ENCODE measurements at places on chromosomes 6 and 20.

GRCh38 chr20:22711971-22712755 is 127.8 kb upstream of the FOXA2 start:
- DNase-seq = no peak

DNA sequence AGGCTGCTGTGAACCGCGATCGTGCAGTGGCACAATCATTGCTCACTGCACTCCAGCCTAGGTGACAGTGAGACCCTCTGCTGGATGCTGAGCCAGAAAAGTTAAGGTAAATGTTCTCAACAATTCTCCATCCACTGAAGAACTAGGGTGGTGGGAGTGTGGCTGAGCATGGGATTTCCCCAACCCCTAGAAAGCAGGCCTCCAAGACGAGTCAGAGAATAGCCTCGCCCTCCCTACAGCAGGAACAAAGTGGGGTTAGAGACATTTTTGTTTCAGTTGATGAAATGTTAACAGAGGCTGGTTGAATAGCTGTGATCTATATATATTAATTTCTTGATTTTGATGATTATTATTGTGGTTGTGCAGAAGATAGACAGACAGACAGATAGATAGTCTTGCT is 6.1 kb upstream of the ALDH8A1 start:
- DNase-seq = no peak

GRCh38 chr6:36805917-36806316 is 33.3 kb downstream of the CPNE5 start:
- DNase-seq = no peak

- DNase-seq = no peak
Observed at GRCh38 chr6:161584051-161584450, 310.2 kb upstream of the AGPAT4 start.

- DNase-seq = no peak
Observed at GRCh38 chr6:163721435-163721834, 306.9 kb downstream of the QKI start.

- peak; percentile 78 for DNase-seq
Observed at GRCh38 chr6:11711003-11711983, 67.3 kb downstream of the ADTRP start.

- DNase-seq = no peak
Observed at GRCh38 chr6:73640179-73640750, 13.5 kb downstream of the SLC17A5 start.

GRCh38 chr6:147782302-147782701 is 273.8 kb downstream of the SAMD5 start:
- no peak for DNase-seq

DNA sequence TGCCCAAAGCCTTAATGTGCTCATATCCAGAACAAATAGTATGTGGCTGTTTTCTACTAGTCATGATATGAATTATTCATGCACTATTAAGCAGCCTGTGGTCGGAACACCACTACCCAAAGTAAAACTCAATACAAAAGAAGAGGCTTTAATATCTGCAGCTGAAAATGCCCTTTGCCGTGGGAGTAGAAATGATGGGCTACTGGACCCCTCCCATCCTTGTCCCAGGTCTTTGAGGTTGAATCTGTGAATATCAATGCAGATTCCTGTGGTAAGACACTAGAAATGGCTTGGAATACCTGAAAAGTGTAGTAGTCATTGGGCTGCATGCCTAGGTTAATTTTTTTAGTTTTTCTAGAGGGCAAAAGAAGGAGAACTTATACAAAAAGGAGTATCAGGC is 303.7 kb downstream of the TBC1D7 start:
- DNase-seq = no peak

DNA sequence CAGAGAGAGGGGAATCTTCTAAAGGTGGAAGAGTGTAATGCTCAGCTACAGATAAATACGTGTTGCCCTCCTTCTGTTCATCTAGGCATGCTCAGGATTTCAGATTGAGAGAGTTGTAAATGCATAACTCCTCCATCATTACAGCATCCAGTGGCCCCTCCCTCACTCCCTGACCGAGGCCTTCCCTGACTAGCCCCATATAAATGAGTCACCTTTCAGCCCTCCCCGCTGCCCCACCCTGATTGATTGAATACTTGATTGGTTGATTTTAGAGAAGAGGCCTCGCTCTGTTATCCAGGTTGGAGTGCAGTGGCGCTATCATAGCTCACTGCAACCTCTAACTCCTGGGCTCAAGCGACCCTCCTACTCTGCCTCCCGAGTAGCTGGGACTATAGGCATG is 193.7 kb downstream of the EYA2 start:
- DNase-seq = no peak

- no peak for DNase-seq
Observed at GRCh38 chr20:24789877-24790276, 159.2 kb upstream of the CST7 start.

DNA sequence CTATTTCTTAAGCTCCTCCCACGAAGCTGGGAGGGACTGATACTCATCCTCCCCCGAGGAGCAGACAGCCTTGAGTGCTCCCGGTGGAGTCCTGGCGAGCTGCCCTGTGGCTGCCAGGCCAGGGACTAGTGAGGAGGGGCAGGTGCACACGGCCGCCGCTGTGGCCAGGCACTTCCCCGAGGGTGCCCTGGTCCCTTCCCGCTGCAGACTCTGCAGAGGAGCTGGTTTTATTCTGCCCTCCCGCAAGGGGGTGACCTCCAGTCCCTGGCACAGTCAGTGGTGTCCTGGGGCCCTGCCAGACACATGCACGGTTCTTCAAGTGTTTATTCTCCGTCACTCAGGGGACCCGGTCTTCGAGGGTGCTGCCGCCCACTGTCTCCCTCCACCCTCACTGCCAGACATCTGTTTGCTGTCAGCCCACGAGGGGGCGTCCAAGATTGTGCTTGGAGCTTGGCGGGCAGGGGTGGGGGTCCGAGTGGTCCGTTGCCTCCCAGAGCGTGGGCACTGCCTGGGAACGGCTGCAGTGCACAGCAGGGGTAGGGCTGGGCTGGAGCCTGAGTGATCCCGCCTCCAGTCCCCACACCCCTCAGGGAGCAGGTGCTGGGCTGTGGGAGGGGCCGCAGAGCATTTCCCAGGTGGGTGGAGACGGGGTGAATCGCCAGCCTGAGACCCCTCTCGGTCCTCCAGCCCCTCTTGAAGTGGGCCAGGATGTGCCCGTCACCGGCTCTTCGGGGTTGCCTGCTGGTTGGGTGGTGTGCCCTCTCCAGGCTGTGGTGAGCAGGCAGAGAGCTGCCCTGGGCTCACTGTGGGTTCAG is 3.1 kb upstream of the CABLES2 start:
- peak; percentile 18 for DNase-seq

GRCh38 chr6:6701864-6702263 is 113.3 kb downstream of the LY86 start:
- DNase-seq = no peak

DNA sequence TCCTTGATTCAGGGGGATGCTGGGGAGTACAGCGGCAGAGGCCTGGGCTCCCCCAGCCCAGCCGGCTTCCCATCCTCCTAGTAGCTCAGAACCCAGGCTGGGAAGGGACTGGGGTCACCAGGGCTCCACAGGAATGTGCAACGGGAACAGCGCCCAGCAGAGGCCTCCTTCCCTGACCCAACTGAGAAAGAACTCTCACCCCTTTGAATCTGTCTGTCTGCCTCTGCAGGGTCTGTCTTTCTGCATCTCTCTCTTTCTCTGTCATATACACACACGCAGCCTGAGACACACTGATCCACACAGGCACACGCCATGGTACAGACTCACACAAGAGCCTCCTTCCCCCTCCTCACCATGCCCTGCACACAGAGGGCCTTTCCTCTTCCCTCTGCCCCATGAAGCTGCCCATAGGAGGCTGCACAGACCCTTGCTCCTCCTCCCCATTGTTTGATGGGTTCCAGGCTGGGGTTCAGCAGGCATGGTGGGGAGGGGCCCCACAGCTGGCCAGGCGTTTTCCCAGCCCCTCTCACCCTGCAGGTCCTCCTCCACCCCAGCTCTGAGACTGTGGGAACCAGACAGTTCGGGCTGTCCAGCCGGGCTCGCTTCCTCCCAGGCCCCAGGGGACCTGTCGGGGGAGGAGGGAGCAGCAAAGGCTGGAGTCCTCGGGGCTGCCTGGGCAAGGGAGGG is 2.8 kb downstream of the FOXS1 start:
- no peak for DNase-seq

DNA sequence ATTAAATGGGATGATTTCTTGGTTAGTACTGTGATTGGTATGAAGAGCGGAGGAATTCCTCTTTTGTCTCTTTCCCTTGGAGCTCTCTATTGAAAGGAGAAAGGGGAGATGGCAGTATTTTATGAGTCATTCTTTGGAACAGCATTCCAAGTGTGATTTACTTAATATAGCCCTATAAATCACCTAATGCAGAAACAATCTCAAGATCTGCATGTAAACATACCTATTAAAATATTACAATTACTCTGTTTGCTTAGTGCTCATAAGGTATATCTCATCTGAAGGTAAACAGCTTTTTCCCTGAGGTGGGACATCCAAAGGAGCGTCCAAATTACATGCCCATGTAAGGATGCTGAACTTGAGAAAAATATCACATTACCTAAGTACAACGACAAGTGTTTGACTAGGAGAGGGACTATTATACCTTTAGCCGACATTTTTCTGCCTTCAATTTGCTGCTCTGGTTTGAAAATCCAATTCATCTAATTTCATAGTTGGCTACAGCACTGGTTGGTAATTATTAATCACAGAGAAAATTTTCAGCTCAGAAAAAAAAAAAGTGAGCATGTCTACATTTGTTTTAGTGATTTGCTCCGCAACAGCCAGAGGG is 229.0 kb downstream of the FOXC1 start:
- DNase-seq = no peak

GRCh38 chr20:53926428-53927028 is 143.9 kb downstream of the BCAS1 start:
- peak; percentile 15 for DNase-seq

GRCh38 chr6:83057705-83058321 is 7.8 kb downstream of the UBE3D start:
- no peak for DNase-seq

GRCh38 chr20:34013554-34013953 is 19.8 kb downstream of the RALY start:
- DNase-seq = no peak

- no peak for DNase-seq
Observed at GRCh38 chr6:45963896-45964295, 51.8 kb downstream of the CLIC5 start.

DNA sequence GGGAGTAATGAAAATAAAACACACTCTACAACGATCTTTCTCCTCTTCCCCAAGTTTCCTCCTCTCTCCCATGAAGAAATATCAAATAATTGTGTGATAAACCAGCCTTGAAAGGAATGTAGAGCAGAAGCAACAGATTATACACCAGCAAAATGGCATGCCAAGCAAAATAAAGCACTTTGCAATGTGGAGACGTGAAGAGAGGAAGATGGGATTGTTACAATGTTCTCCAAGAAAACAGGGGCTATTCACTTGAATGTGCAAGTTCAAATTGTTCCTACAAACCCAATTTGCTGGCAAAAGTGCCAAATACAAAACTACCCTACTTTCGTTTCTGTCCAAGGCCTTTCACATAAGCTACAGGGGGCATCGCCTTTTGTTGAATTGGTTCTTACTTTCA is 185.1 kb downstream of the PDE7B start:
- no peak for DNase-seq

DNA sequence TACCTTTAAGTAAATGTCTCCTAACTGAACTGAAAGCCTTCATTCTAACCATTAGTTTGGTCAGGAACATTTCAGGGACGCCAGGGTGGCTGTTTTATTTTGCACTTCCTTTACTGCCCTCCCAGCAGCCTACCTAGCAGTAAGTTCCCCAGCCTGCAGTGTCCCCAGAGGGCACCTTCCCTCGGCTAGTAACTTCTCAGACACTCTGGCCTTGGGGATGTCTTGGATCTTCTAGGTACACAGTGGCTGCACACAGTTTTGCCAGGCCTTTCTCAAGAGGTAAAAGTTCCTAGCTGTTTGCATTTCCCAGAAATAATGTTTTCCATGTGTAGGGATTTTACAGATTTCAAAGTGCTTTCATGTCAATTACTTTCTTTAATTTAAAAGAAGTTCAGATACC is 378 bp upstream of the LAMA2 start:
- no peak for DNase-seq

DNA sequence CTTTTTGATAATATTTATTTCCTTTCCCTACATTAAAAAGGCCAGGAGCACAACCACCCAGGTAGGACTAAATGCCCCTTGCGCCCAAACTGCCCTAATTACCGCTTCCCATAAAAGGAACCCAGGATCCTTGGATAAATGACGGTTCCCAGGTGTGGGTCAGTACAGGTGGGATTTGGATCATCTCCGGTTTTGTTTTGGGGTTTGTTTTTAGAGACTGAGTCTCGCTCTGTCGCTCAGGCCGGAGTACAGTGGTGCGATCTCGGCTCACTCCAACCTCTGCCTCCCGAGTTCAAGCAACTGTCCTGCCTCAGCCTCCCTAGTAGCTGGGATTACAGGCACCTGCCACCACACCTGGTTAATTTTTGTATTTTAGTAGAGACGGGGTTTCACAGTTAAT is 28.4 kb downstream of the ZNF217 start:
- no peak for DNase-seq

DNA sequence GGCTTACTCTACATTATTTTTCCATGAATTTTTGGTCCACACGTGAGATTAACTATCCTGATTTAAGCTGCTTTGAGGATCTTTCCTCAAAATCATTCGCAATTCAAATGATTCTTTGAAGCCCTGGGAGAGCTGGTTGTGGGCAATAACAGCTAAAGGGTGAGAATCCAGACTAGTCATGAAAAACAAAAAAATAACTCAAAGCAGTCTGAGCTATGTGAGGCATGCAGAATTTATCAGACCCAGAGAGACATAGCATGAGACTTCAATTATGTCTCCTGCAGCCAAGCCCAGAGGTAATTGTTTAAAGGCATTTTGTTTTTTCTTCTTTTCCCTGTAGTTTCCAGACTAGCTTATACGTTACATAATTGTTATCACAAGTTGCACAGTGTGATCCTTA is 517.3 kb upstream of the PTCHD4 start:
- DNase-seq = no peak

GRCh38 chr6:30452736-30453507 is 36.4 kb upstream of the HLA-E start:
- no peak for DNase-seq

DNA sequence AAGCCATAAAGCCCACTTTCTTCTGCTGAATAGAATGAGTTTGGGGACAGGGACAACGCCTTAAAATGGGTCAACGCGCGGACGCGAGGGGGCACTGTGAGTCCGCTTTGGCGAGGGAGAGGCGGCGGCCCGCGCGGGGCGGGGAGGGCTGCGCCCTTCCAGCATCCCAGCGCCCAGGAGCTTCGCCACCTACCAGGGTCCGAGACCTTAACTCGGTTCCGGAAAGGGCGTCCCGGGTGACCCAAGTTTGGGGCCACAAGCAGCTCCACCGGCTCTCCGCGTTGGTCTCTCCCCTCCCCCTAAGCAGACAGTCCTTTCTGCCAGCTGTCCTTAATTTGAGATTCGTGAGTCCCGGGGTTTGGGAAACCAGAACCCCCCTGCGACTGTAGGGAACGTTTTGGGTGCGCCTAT is 1.8 kb upstream of the SAMD5 start:
- no peak for DNase-seq

DNA sequence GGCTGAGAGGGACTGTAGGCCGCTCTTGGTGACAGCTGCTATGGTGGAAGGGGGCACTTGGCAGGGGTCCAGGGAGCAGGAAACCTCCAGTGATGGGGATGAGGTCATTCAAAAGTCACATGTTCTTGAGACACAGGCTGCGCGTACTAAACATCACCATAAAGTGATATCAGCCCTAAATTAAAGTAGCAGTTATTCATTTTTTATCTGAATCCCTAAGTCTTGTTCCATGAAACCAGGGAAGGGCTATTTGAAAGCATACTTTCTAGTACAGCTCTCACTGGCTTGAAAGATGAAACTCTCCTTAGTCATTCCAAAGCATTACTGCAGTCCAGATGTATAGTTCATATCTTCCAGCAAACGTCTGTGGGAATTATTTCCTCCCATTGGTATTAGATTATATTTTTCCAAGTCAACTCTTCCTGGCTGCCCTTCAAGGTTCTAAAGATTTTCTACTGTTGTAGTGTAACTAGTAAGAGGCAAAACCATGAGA is 373.1 kb downstream of the CD109 start:
- DNase-seq = no peak
